ENCODE measurements at places on chromosomes 11 and 22. TPM values are rescaled to one million over a fixed set of nuclear protein-coding genes. Genes with fewer than 3 reads are reported as not detected.

- no peaks in the 10 kb centered on the region for H3K27me3 ChIP-seq
- H3K4me1 ChIP-seq: peaks cover 19% of the 10 kb centered on the region
- no peaks in the 10 kb centered on the region for H3K36me3 ChIP-seq
- no peak for DNase-seq
- H3K27ac ChIP-seq: peak within 1 kb of the TSS; percentile 70
Measured at GRCh38 chr11:78022397-78023396, at the start of gene KCTD14. Gene KCTD14 (minus strand): TSS chr11:78023276. CDS start chr11:78023249, 27 bp downstream.

C11orf86 gene
- not detected for total RNA-seq

- H3K36me3 ChIP-seq: peaks cover 38% of the 10 kb centered on the region
- H3K4me1 ChIP-seq: peaks cover 20% of the 10 kb centered on the region
- no peaks in the 10 kb centered on the region for H3K27me3 ChIP-seq
- H3K4me3 ChIP-seq: no peak overlapping the region
Measured at GRCh38 chr22:47154621-47155081, 392.2 kb downstream of the TBC1D22A start.

DNA sequence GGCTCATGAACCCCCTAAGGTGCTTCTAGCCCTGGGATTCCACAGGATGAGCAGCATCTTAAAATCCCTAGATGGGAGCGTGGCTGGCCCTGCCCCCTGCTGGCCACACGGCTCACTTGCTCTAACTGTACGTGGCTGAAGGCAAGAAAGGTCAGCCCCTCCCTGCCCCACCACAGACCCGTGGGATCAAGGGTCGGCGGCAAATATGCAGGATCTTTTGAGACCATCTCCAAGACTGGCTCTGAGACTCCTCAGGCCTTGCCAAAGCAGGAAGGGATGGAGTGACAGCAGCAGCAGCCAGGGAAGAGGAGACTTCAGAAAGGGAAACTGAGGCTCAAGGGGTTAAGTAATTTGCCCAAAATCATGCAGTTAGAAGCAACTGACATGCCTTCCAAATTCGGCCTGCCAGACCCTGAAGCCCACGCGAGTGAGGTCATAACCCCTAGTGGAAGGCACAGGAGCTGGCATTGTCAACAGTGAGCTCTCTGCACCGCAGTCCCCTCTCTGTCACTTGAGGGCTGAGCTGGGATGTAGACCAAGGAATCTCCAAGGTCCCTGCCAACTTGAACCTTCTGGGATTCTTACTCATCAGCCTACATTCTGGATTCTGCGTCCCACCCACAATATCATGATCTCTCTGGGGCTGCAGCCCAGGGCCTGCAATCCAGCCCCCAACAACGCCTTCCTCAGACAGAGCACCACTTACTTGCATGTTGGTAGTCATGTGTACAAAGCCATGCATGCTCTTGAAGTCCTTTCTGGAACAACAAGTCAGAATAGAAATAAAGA lies 31.4 kb downstream of the CREB3L1 start:
- peaks cover 9% of the 10 kb centered on the region for H3K4me1 ChIP-seq
- peaks cover 16% of the 10 kb centered on the region for H3K36me3 ChIP-seq
- no peak for DNase-seq
- no peak overlapping the region for H3K4me3 ChIP-seq
- H3K27me3 ChIP-seq: no peaks in the 10 kb centered on the region

GRCh38 chr11:20000351-20001134 lies 159.7 kb downstream of the DBX1 start:
- peaks cover 36% of the 10 kb centered on the region for H3K4me1 ChIP-seq
- H3K27me3 ChIP-seq: no peaks in the 10 kb centered on the region
- peak overlapping the region; percentile 50 for H3K27ac ChIP-seq
- DNase-seq: peak; percentile 59
- H3K36me3 ChIP-seq: peaks cover 4% of the 10 kb centered on the region
- no peak overlapping the region for H3K4me3 ChIP-seq

DNA sequence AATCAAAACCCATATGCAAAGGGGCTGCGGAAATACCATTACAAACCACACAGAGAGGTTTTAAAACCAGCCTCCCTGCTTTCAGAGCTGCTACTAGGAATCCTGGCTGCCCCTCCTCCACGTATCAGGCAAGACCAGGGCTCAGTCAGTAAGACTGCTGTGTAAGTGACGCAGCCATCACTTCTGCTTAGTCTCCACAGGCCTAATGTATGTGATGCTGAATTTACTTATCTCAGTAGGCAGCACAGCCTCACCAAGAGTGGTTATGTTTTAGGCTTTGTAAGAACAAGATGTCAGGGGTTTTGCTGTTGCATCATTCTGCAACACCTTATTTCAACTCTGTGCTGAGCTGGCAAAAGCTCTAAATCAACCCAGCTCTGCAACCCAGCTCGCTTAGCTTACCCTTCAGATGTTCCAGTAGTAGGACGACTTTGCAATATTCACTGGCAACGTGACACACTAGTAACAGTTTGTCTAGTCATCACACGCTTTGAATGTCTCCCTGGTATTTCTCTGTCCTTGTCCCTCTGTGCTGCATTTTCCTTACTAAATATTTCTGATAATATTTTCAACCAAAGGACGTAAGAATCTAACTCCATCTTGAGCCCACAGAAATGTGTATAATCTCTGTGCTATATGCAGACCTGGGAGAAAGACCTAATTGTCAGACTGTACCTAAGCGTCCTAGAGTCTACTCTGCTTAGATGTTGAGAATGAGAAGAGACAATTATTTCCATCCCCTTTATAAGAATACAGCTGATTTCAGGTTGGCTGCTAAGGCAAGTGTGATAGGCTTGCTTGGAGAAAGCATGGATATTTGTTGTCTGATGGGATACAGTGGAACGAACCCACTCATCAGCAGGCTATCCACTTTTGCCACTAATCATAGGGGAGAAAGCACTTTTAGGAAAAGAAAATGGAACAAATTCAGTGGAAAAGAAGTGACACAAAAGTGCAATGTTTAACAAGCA lies 72.2 kb downstream of the LARGE2 start:
- no peaks in the 10 kb centered on the region for H3K36me3 ChIP-seq
- no peaks in the 10 kb centered on the region for H3K27me3 ChIP-seq
- peak; percentile 84 for DNase-seq
- peaks cover 16% of the 10 kb centered on the region for H3K4me1 ChIP-seq

MS4A3 gene
- 29.5 TPM for total RNA-seq

DNA sequence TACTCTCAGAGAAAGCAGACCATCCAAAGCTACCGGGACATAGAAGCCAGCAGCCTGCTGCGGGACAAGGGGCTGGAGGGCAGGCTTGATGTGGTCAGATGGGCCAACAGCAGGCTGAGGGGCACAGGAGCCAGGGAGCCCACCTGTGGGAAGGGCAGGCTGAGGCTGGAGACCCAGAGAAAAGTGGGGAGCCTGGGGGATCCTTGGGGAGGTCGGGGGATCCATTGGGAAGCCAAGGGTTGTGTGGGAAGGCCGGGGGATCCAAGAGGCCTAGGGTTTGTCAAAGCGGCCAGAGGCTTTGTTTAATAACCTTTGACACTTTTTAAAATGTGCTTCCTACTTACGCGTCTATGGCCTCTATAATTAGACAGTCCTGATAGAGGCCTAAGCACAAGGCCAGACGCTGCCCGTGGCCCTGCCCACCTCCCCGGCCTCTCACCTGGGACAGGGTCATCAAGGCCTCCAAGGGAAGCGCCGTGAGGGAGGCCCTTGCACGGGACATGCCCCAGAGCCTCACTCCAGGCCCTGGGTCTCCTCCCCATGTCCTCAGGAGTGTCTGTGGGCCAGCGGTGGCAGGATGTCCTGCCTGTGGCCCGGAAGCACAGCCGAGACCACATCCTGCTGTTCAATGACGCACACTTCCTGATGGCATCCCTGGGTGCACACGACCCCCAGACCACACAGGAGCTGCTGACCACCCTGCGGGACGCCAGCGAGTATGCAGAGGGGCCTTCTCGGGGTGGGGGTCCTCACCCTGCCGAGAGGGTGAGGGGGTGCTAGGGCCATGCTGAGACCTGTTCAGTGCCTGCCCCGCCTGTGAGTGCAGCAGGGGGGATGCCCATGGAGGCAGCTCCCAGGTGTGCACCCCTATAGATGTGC lies 8.6 kb upstream of the GTSE1 start:
- no peaks in the 10 kb centered on the region for H3K4me1 ChIP-seq
- H3K27me3 ChIP-seq: no peaks in the 10 kb centered on the region
- H3K36me3 ChIP-seq: peaks cover 91% of the 10 kb centered on the region
- H3K27ac ChIP-seq: no peak overlapping the region

Measured in spinal cord (tissue), 10 donors.